ENCODE measurements at places on chromosomes 12 and 14.

- DNase-seq = no peak
Measured at GRCh38 chr12:89106950-89107349, 245.4 kb downstream of the DUSP6 start.

DNA sequence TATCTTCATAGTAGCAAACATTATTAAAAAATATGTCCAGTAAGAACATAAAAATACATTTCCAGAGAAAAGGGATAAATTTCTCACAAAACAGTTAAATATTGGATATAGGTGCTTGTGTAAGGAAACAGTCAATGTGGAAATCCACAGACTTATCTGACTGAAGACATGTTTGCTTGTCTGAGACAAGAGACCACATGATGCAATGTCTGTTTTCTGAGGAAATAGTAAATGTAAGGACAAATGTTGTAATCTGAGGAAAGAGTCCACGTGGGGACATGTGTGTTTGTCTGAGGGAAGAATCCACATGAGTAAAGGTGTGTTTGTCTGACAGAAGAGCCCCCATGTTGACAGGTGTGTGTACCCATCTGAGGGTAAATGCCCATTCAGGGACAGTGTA is 1093.2 kb downstream of the TMEM121 start:
- no peak for DNase-seq

DNA sequence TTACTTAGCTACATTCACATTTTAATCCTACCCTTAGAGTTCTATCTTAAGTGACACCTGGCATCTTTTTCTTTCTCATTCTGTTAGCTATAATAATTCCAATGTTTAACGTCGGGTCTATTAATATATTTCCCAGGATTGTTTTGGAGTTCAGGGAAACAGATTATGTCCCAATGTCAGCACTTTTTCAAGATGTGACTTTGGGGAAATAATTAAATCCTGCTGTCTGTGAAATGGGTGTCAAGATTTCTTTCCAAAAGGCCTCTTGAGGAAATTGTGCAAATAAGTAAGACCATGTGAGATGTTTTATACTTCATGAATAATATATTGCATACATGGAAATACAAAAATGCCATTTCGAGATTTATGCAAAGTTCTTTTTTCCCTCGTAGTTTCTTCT is 887.6 kb upstream of the SEL1L start:
- no peak for DNase-seq

- no peak for DNase-seq
Measured at GRCh38 chr12:22994316-22994675, 369.3 kb downstream of the ETNK1 start.

- DNase-seq = no peak
Measured at GRCh38 chr12:103975368-103975767, 9.7 kb downstream of the TDG start.

GRCh38 chr12:124523071-124523470 is 44.3 kb downstream of the NCOR2 start:
- no peak for DNase-seq

DNA sequence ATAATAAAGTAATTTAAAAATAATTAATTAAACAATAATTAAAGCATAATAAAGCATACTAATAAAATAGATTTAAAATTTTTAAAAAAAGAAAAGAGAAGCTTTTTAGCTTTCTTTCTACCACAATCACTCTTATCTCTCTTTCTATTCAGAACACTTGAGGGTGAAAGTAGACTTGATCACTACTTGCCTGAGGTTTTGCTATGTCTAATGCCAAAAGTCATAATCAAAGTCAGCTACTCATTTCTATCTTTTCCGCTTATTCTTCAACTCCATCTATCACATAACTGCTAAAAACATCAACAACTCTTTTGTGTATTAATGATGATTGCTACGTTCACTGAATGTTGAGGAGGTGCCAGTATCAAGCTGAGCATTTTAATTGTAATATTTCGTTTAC is 202.0 kb upstream of the KRR1 start:
- no peak for DNase-seq

DNA sequence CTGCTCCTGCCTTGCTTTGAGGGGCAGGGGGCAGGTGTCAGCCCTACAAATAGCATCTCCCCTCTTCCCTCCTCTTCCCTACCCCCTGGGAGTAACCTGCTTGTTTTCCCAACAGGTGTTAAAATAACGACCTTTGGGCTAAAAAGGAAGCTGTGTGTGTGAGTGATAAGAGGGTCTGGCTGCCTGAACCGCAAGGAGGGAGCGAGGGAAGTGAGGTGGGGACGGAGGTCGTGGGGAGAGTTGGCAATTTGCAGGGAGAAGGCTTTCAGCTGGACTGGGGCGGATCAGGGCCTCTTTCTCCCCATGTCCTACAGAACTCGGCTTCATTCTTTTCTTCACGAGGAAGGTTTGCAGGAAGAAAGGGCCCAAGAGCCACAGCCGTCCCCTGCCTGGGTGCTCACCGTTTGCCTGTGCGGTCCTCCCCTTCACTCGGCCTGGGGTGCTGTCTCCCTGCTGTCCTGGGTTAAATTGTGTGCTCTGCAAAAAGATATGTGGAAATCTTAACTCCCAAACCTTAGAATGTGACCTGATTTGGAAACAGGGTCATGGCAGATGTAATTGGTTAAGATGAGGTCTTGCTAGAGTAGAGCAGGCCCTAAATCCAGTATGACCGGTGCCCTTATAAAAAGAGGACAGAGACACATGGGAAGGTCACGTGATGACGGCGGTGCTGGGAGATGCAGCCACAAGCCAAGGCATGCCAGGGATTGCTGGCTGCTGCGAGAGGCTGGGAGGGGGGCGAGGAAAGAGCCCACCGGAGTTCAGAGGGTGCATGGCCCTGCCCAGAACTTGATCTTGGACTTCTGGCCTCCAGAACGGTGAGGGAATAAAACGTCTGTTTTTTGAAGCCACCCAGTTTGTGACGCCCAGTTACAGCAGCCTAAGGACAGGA is 38.7 kb upstream of the NCOR2 start:
- no peak for DNase-seq

DNA sequence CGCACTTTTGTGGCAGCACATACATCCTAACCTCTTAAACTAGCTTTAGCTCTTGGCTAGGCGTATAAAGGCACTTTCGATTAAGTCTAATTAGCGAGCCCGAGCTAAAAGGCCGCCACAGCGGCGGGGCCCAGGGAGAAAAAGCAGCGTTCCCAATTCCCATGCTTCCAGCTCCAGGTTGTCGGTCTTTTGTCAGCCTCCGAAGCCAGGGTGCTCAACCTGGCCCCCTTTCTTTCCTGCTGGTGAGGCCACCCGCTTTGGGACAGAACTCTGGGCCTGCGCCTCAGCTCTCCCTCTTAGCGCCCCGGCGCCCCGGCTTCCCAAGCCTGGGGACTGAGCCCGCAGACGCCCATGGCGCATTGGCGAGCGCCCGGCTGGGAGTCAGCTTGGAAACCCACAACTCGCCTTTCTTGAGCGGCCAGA is 33.3 kb upstream of the TBX5 start:
- DNase-seq = no peak

- DNase-seq = no peak
Measured at GRCh38 chr12:64172143-64172970, 49.7 kb downstream of the KICS2 start.

GRCh38 chr14:61630399-61631044 is 64.8 kb upstream of the HIF1A start:
- DNase-seq = no peak

- no peak for DNase-seq
Measured at GRCh38 chr14:74429221-74429691, 3.2 kb upstream of the SYNDIG1L start.

DNA sequence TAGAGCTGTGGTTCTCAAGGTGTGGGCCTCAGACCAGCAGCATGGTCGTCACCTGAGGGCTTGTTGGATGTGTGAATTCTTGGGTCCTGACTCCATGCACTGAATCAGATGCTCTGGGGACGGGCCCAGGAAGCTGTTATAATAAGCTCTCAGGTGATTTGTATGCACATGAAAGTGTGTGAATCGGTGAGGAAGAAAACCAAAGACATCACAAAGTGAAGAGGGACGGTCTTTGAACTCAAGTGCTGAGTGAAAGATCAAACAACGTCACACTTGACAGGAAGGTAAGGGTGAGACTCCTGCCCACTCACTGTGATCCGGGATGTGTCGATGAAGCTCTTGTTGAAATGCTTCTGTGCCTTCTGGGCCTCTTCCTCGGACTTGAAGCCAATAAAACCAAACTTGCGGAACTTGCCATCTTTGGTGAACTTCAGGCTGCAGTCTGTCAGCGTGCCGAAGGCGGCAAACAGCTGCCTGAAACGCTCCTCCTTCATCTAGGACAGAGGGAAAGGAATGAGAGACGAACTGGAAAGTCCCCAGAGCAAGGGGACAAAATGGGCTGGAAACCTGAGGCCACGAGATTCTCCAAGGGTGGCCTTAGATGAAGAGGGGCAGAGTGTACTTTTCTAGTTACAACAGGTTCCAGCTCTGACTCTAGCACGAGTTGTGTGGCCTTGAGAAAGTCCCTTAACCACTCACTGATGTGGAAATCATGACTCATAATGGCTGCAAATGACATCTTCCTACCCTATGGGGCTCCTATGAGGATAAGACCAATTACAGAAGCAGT is 4.0 kb downstream of the RBM19 start:
- DNase-seq = no peak

GRCh38 chr12:57744194-57744776 is 554 bp upstream of the TSPAN31 start:
- peak; percentile 53 for DNase-seq

GRCh38 chr12:12749433-12749832 is 32.3 kb downstream of the CDKN1B start:
- DNase-seq = no peak

- no peak for DNase-seq
Measured at GRCh38 chr12:92562063-92562734, 140.6 kb upstream of the PLEKHG7 start.

- no peak for DNase-seq
Measured at GRCh38 chr14:53608369-53608768, 348.3 kb downstream of the BMP4 start.

DNA sequence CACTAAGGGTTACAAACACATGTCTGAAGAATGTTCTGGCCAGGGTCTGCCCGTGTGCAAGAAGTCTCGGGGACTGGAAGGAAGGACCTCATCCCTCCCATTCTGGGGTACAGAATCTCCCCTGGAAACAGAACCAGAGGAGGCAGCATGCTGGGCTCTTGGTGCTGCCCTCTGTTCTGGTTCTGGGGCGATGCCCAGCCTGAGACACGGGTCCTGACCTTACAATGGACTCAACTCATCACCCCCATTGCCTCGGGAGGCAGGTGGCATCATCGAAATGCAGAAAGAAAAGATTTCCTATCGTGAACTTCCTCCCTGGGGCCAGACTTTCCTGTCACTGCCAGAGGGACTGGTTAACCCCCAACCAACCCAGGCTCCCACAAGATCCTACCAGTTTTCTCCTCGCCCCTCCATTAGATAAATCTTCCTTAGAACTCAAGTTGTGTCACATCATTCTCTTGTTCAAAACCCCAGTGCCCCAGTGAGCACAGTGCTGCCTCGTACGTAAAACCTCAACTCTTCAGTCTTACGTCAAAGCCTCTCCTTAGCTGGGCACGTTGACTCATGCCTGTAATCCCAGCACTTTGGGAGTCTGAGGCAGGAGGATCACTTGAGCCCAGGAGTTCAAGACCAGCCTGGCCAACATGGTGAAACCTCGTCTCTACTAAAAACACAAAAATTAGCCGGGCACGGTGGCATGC is 52.1 kb downstream of the PSMA6 start:
- no peak for DNase-seq

GRCh38 chr12:38813923-38814322 is 91.5 kb downstream of the CPNE8 start:
- DNase-seq = no peak

GRCh38 chr14:56759094-56759493 is 51.2 kb downstream of the OTX2 start:
- DNase-seq = no peak

GRCh38 chr12:94039914-94040313 is 108.5 kb upstream of the PLXNC1 start:
- DNase-seq = no peak

DNA sequence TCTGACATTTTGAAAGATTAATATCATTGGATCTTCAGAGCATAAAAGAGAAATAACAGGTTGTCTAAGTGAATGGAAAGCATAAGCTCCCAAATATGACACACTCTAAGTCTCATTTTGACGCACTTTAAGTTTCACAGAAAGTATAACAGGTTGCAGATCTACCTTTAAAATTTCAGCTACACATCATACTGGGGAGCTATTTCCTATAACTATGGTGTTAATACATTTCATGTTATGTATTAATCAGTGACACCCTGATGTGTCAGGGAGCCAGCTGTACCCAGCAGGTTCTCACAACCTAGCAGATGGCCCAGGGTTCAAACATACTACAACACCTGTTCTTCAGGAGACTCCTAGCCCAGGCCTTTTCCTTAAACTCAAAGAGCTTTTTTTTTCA is 31.1 kb upstream of the TMX1 start:
- no peak for DNase-seq

- no peak for DNase-seq
Measured at GRCh38 chr12:53173085-53173715, 7.3 kb upstream of the ZNF740 start.

DNA sequence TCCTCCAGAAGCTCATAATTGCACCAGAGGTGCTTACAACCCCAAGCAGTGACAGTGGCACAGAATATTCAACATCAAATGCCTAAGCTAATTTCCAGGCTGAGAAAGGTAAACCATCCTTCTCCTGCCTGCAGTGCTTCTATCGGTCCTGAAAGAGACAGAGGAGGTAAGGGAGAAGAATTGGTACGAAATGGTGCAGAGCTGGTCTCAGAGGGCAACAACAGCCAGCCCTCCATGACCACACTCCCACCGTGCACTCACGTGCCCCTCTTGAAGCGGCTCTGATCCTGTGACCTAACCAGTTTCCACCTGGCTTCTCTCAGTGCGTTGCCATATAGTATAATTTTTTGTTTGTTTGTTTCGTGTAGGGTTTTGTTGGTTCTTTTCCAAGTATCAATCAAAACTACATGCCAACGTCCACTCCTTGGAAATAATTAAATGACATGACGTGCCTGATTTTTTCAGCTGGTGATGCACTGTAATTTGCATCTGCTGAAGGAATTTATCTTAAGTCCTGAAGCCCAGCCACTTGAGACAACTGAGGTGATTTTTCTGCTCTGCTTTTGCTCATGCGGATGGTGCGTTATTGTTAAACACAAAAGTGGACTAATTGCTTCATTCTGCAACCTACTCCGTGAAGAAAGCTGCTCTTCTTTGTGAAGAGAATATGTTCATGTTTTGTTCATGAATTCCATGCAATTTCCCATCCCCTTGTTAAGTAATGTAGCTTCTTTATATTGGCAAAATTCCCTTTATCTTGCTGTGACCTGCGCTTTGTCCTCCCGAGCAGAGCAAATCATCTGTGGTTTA is 1.3 kb upstream of the ATP2A2 start:
- no peak for DNase-seq

DNA sequence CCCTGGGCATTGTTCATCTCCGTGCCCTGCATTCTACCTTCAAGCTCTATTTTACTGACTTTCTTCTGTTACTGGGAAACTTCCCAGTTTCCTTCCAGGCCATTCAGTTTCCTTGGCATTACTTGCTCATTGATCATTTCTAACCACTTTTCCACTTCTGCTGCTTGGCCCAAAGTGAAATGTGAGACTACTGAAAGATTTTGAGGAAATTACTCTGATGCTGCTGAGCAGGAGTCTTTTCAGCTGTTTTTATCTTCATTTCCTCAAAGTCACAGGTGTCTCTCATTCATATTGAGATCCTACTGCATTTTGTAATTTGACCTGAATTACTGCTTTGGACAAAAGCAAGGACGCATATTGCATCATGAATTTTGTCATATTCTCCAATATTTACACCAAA is 26.4 kb upstream of the DBX2 start:
- no peak for DNase-seq

All from T-helper 22 cell (primary cell).